ENCODE measurements at places on chromosomes 11 and 22.

DNA sequence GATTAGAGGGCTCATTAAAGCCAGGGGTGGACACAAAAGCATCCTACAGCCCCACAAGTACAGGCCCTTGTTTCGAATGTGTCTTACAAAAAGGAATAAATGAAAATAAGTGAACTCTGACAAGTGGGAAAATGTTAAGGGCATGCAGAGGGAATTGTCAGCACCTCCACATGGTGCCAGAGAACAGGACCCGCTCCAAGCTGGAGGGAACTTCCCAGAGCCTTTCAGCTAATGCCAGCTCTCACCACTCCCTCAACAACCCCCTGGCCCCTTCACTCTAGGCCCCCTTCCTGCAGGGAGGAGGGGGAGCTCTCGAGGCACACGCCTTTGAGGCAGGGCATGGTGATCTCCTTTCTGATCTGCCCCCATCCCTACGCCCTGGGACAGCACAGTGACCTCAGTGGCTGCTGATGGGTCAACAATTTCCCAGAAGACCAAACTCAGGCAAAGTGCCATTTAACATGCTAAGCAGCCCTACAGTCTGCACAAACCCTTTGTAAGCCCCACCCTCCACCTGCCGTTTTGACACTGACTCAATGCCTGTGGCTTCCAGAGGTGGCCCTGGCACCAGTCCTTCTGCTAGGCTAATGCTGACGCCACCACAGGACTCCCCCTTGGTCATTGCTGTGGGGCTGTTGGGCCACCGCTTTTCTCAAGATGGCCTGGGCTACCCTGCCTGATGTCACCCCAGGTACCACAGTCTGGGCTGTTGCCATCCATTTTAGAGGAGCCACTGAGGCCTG, 12.5 kb upstream of the CHST1 start:
- DNase-seq: no peak

GRCh38 chr11:32262367-32262766, 171.5 kb downstream of the RCN1 start:
- DNase-seq: no peak

DNA sequence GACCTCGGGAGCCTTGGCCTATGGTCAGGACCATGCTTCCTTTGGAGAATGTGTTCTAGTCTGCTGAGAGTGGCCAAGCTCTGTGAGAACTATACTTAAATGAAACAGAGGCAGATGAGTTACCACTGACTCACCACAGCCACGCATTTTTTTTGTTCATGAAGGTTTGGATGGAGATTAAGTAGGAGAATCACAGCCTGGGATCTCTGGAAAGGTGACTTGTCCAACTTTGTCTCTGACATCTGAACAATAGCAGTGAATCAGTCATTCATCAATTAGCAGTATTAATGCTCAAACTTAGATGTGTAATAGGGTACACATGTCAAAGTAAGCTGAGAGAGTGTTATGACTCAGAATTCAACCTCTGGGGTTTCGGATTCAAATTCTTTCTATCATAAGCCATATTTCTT, 100.7 kb upstream of the ANO3 start:
- no peak for DNase-seq

- no peak for DNase-seq
These were observed 14.6 kb downstream of the SIAE start for GRCh38 chr11:124658986-124659385.

DNA sequence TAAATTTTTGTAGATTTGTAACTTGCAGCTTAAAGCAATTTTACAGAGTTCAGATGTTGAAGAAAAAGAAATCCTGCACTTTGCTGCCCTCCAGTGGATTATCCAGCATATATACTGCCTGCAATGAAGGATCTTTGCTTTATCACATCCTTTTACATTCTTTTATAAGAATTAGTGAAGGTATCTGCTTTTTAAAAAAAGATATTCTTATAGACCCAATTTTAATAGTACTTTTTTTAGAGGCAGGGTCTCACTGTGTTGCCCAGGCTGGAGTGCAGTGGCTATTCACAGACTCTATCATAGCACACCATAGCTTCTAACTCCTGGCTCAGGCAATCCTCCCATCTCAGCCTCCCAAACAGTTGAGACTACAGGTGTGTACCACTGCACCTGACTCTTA, 60.7 kb downstream of the TTC17 start:
- DNase-seq: no peak

DNA sequence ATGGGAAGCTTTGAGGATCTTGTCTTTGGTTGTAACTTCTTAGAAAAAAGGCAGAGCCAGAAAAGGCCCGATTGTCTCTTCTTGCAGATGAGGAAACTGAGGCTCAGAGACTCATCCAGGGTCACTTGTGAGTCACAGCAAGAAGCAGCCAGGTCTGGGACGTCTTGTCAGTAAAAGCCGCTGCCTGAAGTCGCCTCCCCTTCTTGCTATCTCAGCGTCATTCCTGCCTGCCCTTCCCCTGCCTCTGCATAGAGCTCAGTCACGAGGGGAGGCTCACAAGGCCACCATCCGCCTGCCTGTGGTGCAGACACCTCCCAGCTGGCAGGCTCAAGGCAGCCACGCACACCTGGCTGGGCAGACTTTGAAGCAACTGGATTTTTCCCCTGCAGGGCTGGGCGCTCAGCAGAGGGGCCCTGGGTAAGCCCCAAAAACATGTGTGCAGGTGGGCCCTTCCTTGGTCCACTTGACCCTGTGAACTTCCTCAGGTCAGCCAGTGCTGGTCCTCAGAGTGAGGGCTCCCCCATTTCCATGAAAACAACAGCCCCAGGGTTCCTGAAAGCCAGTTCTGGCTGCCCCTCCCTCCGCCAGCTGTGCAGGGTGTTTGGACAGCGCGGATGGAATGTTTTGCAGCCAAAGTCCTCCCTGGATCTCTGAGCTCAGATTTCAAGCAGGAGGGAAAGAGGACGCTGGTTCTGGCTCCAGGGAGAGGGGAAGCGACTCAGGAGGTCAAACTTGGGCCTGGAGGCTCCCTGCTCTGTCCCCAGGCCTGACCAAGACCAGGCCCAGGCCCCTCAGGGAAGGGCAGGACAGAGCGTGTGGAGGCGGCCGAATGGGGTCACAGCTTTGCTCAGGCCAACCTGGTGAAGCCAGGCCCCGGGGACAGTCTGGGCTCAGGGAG, 6.0 kb upstream of the RAB3IL1 start:
- DNase-seq: no peak

GRCh38 chr11:45560155-45560912, 105.1 kb downstream of the CHST1 start:
- DNase-seq: no peak

- DNase-seq: no peak
These were observed 58.8 kb downstream of the GRK3 start for GRCh38 chr22:25623310-25623734.

Measured in NCI-H1417 treated with DMSO at 0.1 percent for 48 hours (cell line).